ENCODE measurements at places on chromosomes 3 and 15.
A peak's percentile ranks its signal among the peaks of the same experiment; 100 is the strongest.

- H3K4me1 ChIP-seq: no peaks in the 10 kb centered on the region
- no peak for DNase-seq
- no peak overlapping the region for H3K4me3 ChIP-seq
- H3K27ac ChIP-seq: no peak overlapping the region
- no peaks in the 10 kb centered on the region for H3K27me3 ChIP-seq
- H3K36me3 ChIP-seq: no peaks in the 10 kb centered on the region
Observed at GRCh38 chr3:68088636-68089035, 434.2 kb upstream of the SUCLG2 start.

DNA sequence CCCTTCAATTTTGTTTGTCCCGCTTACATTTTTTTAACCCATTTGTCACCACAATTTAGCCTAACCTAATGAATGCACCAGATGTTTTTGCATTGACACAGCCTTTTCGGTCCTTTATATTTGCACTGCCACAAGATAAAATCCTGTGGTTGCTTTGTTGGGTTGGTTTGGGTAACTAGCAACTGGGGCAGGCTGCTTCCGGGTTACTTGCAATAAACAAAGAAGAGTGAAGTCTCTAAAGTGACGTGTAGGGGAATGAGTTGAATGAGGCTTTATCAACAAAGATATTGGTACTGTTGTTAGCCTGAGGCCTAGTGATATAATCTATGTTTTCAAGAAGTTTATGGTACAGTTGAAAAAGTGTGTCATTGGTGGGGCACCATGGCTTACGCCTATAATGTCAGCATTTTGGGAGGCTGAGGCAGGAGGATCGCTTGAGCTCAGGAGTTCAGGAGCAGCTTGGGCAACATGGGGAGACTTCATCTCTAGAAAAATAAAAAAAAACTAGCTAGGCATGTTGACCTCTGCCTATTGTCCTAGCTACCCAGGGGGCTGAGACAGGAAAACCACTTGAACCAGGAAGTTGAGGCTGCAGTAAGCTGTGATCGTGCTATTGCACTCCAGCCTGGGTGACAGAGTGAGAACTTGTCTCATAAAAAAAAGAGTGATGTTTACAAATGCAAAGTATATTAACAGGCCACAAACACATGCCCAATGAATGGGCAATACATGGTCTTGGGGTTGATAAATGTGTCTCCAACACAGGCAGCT lies 121.8 kb downstream of the OXSM start:
- H3K27me3 ChIP-seq: no peaks in the 10 kb centered on the region
- DNase-seq: no peak
- no peak overlapping the region for H3K4me3 ChIP-seq
- peaks cover under 1% of the 10 kb centered on the region for H3K4me1 ChIP-seq

DNA sequence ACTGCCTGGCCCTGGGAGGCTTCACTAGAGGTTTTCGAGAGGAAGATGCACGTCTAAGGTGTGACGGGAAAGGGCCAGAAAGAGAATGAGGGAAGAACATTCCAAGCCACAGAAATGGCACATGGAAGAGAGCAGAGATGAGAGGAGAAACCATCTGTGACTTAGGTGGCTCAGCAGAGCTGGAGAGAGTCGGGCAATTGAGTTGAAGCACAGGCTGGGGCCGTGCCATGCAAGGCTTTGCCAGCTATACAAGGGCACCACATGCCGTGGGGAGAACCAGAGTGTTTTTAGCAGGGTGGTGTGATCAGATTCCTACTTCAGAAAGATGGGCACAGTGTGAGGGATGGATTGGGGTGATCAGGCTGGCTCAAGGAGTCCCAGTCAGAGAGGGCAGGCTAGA lies 126.1 kb downstream of the VGLL4 start:
- H3K4me3 ChIP-seq: no peak overlapping the region

- H3K36me3 ChIP-seq: no peaks in the 10 kb centered on the region
- no peak for DNase-seq
- H3K4me3 ChIP-seq: no peak overlapping the region
- H3K4me1 ChIP-seq: no peaks in the 10 kb centered on the region
- H3K27me3 ChIP-seq: peaks cover 16% of the 10 kb centered on the region
Observed at GRCh38 chr3:45870099-45870498, 16.2 kb upstream of the CCR9 start.

GRCh38 chr3:126961791-126962461 lies 21.0 kb upstream of the PLXNA1 start:
- no peaks in the 10 kb centered on the region for H3K36me3 ChIP-seq
- H3K4me1 ChIP-seq: peaks cover 10% of the 10 kb centered on the region
- no peak overlapping the region for H3K27ac ChIP-seq
- H3K4me3 ChIP-seq: no peak overlapping the region

DNA sequence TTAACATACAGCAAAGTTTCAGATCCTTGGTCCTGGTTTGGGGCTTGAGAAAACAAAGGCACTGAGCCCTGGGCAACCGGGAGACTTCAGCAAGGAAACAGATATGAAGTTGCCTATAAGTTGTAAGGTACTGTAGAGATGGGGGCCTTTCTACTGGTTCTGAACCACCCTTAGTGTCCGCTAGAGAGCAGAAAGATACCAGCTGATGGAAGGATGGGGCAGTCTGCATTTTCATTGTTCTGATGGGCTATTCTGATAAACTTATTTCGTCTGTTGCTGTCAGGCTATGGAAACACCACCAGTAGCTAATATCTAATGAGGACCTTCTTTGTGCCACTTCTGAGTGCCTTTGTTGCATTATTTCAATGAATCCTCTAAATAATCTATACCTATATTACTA lies 38.7 kb downstream of the FGD5 start:
- no peak overlapping the region for H3K27ac ChIP-seq
- no peaks in the 10 kb centered on the region for H3K27me3 ChIP-seq
- no peak for DNase-seq
- no peaks in the 10 kb centered on the region for H3K36me3 ChIP-seq
- no peak overlapping the region for H3K4me3 ChIP-seq

GRCh38 chr3:120344349-120344748 lies 4.8 kb downstream of the LRRC58 start:
- no peak overlapping the region for H3K4me3 ChIP-seq
- no peak overlapping the region for H3K27ac ChIP-seq
- no peaks in the 10 kb centered on the region for H3K36me3 ChIP-seq
- H3K27me3 ChIP-seq: peaks cover 9% of the 10 kb centered on the region
- no peak for DNase-seq

DNA sequence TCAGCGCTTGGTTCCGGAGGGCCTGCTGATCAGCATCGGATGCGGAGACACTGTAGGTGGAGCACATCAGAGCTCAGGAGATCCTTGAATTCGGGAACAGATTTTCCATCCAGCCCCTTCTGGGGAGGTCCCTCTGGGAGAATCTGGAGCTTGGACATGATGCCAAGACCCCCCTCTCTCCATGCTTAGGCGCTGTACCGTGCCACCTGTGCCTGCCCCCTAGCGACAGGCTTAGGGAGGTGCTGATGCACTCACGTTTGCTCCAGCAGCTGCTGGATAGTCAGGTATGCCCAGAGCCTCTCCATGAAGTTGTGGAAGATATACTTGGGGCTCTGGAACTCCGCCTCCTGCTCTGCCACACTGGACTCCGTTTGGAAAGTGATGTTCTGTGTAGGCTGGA lies 9.7 kb downstream of the ITIH4 start:
- H3K36me3 ChIP-seq: no peaks in the 10 kb centered on the region
- H3K27me3 ChIP-seq: no peaks in the 10 kb centered on the region
- H3K4me1 ChIP-seq: peaks cover 10% of the 10 kb centered on the region
- no peak overlapping the region for H3K27ac ChIP-seq
- no peak overlapping the region for H3K4me3 ChIP-seq

GRCh38 chr3:31449318-31449717 lies 83.4 kb upstream of the STT3B start:
- no peaks in the 10 kb centered on the region for H3K36me3 ChIP-seq
- no peak for DNase-seq
- peaks cover 3% of the 10 kb centered on the region for H3K4me1 ChIP-seq
- H3K27ac ChIP-seq: no peak overlapping the region

DNA sequence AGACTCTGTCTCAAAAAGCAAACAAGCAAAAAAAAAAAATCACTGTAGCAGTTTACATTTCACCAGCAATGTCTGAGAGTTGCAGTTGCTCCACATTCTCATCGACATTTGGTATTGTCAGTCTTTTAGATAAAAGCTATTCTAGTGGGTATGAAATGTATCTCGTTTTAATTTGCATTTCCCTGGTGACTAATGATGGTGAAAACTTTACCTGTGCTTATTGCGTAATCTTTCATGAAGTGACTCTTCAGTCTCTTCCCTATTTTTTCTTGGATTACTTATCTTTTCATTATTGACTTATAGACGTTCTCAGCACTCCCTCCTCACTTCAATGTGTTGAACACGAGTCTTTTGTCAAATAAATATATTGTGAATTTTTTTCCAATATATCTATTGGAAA lies 37.2 kb upstream of the CLSTN2 start:
- DNase-seq: no peak
- no peak overlapping the region for H3K27ac ChIP-seq
- no peaks in the 10 kb centered on the region for H3K27me3 ChIP-seq
- no peaks in the 10 kb centered on the region for H3K36me3 ChIP-seq

DNA sequence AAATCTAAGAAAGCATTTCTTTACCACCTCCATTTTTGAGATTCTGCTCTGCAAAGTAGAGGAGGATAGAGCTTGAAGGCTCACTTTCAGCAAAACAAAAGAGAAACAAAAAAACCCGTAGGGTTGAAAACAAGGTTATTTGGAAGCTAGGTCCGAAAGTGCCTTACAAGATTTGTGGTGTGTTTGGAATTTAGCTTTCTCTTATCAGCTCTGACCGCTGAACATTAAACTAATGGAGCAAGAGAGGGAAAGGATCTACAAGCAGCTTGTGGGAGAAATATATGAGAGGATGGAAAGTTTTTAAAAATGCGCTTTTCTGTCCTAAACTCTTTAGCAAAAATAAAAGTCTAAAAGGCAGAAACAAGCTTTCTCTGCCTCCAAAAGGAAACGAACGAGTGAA lies 545.5 kb downstream of the NTRK3 start:
- no peak for DNase-seq
- H3K4me1 ChIP-seq: no peaks in the 10 kb centered on the region
- no peak overlapping the region for H3K4me3 ChIP-seq
- no peaks in the 10 kb centered on the region for H3K36me3 ChIP-seq

- peaks cover 26% of the 10 kb centered on the region for H3K27me3 ChIP-seq
- H3K27ac ChIP-seq: no peak overlapping the region
- no peak overlapping the region for H3K4me3 ChIP-seq
- H3K4me1 ChIP-seq: no peaks in the 10 kb centered on the region
- DNase-seq: no peak
Observed at GRCh38 chr3:196954832-196955231, 12.5 kb upstream of the NCBP2 start.

GRCh38 chr3:17535274-17535673 lies 207.2 kb downstream of the TBC1D5 start:
- no peak for DNase-seq
- H3K36me3 ChIP-seq: no peaks in the 10 kb centered on the region
- no peak overlapping the region for H3K4me3 ChIP-seq
- H3K27ac ChIP-seq: no peak overlapping the region

GRCh38 chr3:16399473-16399872 lies 114.0 kb downstream of the RFTN1 start:
- H3K4me1 ChIP-seq: no peaks in the 10 kb centered on the region
- H3K36me3 ChIP-seq: no peaks in the 10 kb centered on the region
- H3K27me3 ChIP-seq: no peaks in the 10 kb centered on the region

- H3K4me1 ChIP-seq: no peaks in the 10 kb centered on the region
- DNase-seq: no peak
- no peaks in the 10 kb centered on the region for H3K36me3 ChIP-seq
- H3K4me3 ChIP-seq: no peak overlapping the region
Observed at GRCh38 chr3:171522651-171523050, 62.4 kb upstream of the TNIK start.

- no peak for DNase-seq
- H3K4me3 ChIP-seq: no peak overlapping the region
- H3K36me3 ChIP-seq: no peaks in the 10 kb centered on the region
- H3K4me1 ChIP-seq: no peaks in the 10 kb centered on the region
- H3K27ac ChIP-seq: no peak overlapping the region
Observed at GRCh38 chr3:192851821-192852372, 65.8 kb downstream of the MB21D2 start.

GRCh38 chr15:68340726-68341671 lies 63.5 kb downstream of the FEM1B start:
- H3K4me1 ChIP-seq: peaks cover 6% of the 10 kb centered on the region
- H3K36me3 ChIP-seq: no peaks in the 10 kb centered on the region
- no peak overlapping the region for H3K4me3 ChIP-seq

DNA sequence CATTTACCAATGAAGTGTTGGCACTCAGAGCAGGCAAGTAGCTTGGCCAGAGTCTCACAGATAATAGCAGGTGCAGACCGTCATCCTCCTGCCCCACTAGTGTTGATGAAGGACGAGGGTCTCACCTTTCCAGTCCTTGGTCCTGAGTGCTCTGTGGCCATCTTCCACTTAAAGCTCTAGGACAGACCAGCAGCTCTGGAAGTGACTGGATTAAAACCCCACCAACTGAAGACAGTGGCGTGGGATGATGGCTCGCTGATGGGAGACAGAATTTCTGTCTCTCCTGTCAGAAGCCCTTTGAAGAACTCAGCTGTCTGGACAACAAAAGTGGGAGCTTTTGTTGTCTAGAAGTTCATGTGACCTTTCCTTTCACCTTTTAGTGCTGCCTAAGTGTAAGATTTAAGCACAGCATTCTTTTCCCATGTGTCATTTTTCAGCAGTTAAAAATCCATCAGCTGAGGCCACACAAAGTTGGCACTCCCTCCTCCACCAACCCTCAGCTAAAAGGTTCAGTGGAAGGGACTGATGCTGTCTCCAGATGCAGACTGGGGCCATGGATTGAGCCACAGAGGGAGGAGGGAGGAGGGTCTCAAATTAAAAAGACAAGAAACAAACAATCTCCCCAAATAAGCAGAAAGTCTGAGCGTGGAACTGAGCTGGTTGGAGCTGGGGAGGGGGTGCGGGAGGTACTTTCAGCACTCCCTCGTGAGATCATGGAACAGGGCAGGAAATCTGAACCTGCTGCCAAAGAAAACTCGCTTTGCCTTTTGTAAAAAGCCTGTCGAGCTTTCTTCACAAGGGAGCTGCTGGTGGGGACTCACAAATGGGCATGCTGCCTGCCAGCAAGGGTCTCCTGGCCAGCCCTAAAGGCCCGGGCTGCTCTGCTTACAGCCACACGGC lies 148.5 kb upstream of the CTDSPL start:
- H3K27ac ChIP-seq: no peak overlapping the region
- DNase-seq: peak; percentile 32
- no peaks in the 10 kb centered on the region for H3K36me3 ChIP-seq
- H3K4me3 ChIP-seq: no peak overlapping the region
- H3K4me1 ChIP-seq: peaks cover 10% of the 10 kb centered on the region

DNA sequence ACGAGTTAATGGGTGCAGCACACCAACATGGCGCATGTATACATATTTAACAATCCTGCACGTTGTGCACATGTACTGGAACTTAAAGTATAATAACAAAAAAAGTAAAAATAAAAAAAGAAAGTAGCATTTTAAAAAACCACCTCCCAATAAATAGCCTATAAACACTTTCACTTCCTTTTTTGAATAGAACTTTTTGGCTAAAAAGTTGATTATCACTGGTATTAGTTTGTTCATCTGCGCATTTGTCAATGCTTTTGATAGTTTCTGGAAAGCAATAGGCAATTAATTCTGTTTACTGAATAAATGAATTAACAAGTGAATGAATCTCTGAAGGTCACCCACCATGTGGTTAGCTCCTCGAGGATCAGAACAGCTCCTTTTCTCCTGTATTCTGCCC lies 179.9 kb downstream of the SLC9A9 start:
- no peak for DNase-seq
- no peaks in the 10 kb centered on the region for H3K36me3 ChIP-seq
- H3K27me3 ChIP-seq: no peaks in the 10 kb centered on the region
- H3K4me3 ChIP-seq: no peak overlapping the region
- no peaks in the 10 kb centered on the region for H3K4me1 ChIP-seq
